ENCODE measurements at places on chromosomes 1 and 21. TPM values are rescaled to one million over a fixed set of nuclear protein-coding genes. Genes with fewer than 3 reads are reported as not detected.

The NEGR1 gene
- polyA plus RNA-seq = 6.2 TPM

The ASTN1 gene
- polyA plus RNA-seq = 8.5 TPM

The RPTN gene
- not detected for polyA plus RNA-seq

The KRTAP19-1 gene
- not detected for polyA plus RNA-seq

The BTBD8 gene
- 5.6 TPM for polyA plus RNA-seq

The AKR7A2 gene
- 20.0 TPM for polyA plus RNA-seq

The MAP10 gene
- polyA plus RNA-seq = 0.67 TPM

The CR2 gene
- 0.03 TPM for polyA plus RNA-seq

The ATP5PO gene
- polyA plus RNA-seq = 256 TPM
